IPS-NIHi11 (cell line): ENCODE measurements at places on chromosomes 16 and 17.

DNA sequence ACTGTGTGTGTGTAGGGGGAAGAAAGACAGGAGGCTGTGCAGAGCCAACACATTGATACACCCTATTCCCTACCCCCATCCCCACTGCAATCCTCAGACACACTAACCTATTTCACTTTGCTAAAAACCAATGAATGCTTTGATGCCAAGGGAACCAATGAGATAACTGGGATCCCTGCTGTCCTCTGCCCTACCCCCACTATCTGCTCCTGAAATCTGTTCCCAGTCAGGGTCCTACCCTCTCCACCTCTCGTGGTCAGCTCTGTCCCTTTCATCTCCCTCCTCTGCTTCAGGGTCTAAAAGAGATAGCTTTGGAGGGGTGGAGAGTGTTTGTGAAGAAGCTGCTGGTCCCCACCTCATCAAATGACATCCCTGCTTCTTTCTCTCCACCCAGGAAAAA is 19.1 kb upstream of the SP6 start:
- DNase-seq, result no peak

DNA sequence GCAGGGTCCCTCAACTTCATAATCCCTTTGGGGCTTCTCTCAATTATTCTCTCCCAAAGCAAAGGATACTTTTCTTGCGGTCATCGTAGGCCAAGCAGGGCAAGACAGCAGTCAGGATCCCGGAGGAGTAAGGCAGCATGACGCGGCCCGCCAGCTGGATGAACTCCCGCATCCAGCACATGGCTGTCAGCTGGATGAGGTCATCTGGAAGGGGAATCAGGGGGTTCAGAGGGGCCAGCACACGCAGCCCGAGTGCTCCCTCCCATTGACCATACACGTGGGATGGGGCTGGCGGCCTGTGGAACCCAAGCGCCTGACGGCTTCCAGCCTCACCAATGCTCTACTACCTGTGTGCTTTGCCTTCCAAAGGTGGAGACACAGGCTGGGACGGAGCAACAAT is 19.2 kb downstream of the VAC14 start:
- DNase-seq, result no peak

DNA sequence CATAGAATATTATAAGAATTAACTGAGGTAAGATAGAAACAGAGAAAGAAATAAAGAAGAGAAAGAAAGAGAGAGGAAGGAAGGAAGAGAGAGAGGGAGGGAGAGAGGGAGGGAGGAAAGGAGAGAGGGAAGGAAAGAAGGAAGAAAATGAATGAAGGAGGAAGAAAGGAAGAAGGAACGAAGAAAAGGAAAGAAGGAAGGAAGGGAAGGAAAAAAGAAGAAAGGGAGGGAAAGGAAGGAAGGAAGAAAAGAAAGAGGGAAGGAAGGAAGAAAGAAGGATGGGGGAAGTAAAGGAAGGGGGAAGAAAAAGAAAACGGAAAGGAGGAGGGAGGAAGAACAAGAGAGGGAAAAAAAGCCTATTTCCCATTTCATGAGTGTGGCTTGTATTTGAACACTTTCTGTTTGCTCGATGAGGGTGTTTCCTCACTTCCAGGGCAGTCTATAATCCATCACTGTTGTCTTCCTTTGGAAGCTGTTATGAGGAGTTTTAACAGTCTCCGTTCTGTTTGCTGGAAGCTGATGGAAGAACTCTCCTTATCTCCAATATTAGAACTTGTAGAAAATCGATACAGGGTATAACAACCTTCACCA is 402.4 kb downstream of the TMEM114 start:
- no peak for DNase-seq

DNA sequence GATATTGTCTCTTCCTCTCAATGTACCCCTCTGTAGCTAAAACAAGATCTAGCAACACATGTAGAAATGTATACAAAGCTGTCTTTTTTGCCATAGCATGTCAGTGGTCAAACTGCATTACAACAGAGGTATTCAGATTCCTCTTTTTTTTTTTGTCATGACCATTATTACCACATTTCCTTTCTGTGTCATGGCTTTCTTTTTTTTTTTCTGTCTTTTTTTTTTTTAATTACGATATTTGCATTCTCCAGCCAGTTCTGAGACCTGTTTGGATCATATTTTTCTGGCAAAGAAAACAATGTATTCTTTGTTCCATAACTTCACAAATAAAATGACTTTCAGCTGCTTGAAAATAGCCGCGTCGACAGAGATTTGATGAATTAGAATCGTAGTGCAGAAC is 27.4 kb upstream of the CAPNS2 start:
- DNase-seq, result no peak

- peak; percentile 81 for DNase-seq
These were observed 107.0 kb downstream of the PLCG2 start for GRCh38 chr16:81885976-81886586.

- no peak for DNase-seq
These were observed 21.7 kb downstream of the CARHSP1 start for GRCh38 chr16:8847145-8847544.

GRCh38 chr16:65547772-65548446 is 426.0 kb upstream of the CDH11 start:
- DNase-seq, result peak; percentile 17

DNA sequence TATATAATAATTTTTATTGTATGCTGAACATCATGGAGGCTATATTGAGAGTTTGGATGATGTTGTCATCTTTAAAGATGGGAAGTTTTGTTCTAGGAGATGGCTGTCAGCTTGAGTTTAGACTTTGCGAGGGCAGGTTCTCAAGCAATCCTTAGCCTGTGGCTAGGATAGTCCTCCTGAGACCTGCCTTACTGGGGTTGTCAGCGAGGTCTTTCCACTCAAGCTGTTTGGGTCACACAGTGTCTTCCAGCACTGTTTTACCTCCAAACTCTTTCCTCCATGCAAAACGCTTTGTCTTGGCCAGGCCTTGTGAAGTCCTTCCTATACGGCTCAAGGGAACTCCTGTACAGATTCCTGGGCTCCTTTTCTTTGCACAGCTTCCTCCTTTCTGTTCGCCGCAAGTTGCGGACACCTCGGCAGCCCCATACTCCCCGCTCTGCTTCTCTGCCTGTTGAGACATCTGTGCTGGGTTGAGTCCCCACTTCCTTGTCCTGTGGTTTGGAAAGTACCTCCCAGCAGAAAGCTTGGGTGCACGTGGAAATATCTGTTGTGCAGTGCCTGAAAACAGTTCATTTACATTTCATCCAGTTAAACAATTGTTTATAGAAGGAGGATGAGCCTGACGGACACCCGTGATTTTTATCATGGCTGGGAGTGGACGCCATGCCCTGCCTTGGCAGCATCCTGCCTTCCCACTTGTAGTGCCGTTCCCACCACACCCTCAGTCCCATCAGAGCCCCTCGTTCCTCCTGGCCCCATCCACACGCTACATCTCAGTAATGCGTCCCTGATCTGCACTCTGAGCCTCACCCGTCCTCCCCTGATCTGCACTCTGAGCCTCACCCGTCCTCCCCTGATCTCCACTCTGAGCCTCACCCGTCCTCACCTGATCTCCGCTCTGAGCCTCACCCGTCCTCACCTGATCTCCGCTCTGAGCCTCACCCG is 55.0 kb upstream of the CBFA2T3 start:
- DNase-seq, result no peak

GRCh38 chr16:80309178-80309577 is 231.6 kb upstream of the DYNLRB2 start:
- no peak for DNase-seq

DNA sequence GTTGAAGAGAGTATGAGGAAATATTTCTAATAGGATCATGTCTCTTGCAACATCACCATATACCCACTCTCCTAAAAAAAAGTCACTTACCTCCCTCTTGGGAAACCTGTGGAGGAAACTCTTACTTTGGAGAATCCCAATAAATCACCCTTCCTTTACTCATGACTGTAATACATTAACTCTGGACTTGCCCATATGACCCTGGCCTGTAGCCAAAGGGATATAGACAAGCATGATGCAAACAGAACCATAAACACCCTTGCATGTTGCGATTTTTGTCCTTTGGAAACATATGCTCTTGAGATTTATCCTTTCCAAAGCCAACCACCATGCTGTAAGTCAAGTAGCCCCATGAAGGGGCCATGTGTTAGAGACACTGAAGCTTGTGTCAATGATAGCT is 19.5 kb downstream of the CDH11 start:
- no peak for DNase-seq

GRCh38 chr17:60315650-60316049 is 76.3 kb downstream of the USP32 start:
- DNase-seq, result no peak

- DNase-seq, result no peak
These were observed 210.6 kb downstream of the ZNF423 start for GRCh38 chr16:49645263-49645662.

GRCh38 chr16:59597269-59597668 is 863.2 kb upstream of the GOT2 start:
- no peak for DNase-seq

DNA sequence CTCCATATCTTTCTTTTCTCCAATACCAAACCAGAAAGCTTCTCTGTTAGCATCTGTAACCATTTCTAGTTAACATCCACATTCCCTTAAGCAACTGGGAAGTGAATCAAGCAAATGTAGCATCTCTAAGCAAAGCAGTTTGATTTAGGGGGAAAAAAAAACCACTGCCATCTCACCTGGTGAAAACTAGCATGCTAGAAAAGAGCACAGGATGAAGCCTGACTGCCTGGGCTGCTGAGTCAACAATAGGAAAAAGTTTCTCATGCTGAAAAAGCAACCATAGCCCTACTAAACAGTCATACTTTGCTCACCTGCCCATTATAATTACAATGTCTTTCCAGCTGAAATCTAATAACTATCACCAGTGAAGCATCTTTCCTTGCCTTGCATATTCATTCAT is 139.3 kb downstream of the ANKFN1 start:
- no peak for DNase-seq

- DNase-seq, result peak; percentile 60
These were observed 5.2 kb upstream of the OR1F1 start for GRCh38 chr16:3182608-3183444.

GRCh38 chr16:76854234-76854633 is 336.8 kb upstream of the MON1B start:
- no peak for DNase-seq

DNA sequence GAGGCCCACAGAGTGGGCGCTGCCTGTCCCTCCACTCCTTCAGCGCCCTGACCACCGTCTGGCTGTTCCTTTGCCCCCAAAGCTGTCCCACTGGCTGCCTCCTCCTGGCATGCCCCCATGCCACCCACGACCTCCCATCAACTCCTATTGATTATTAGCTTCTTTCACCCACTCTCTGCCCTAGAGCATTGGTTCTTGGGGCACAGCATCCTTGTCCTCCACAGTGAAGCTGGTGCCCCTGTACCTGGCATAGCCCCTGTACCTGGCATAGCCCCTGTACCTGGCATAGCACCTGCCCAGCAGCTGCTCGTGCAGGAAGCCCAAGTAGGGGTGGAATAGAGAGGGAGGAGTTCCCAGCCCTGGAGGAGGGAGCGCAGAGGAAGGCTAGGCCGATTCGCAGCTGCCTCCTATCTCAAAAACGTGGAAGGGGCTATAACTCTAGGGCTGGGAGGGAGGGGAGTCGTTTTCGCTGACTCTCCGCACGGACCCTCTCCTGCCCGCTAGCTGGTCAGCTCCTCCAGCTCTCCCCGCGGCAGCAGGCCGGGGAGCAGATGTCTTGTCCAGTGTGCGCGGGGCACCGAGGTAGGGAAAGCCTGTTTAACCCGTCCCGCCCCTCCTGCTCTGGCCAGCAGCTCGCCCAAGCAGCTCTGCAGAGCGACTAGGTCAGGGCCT is 5.7 kb upstream of the ACTG1 start:
- peak; percentile 32 for DNase-seq
